CD8-positive, alpha-beta memory T cell (primary cell): ENCODE measurements at places on chromosomes 2 and 18.

DNA sequence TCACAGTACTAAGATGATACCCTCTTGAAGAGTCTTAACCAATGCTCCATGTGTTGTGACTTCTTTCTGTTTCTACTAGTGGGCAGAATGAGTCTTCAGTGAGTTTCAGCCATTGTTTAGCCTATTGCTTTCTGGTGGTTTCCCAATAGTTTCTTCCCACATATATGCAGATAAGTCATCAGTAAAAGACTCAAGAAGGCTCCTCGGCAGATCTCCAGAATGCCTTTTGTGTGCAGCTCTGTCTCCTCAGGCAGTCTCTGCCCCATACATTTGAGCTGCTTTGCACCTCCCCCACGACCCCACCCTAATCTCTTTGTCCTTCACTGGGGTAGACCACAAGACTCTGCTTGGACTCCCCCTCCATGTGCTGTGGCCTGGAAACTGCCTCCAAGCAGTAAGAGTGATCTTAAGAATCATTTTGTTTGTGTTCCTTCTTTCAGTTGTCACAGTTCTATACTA lies 71.6 kb upstream of the CHRNA1 start:
- no peak for DNase-seq

- DNase-seq = no peak
Observed at GRCh38 chr2:215365184-215365658, 53.4 kb downstream of the ATIC start.

DNA sequence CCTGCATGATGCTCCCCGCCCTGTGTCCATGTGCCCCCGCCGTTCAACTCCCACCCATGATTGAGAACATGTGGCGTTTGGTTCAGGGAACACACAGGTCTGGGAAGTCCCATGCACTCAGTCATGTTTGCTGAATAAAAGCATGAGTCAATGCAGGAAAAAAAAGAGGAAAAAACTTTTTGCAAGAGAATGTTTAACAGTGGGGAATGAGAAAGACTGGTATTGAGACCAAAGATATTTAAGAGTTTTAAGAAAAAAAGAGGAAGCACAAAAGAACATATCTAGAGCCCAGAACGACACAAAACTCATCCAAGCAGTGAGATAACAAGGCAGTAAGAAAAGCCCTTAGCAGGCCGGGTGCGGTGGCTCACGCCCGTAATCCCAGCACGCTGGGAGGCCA lies 279.2 kb upstream of the THSD7B start:
- DNase-seq = no peak

- DNase-seq = no peak
Observed at GRCh38 chr2:38863061-38863695, 12.6 kb downstream of the DHX57 start.

GRCh38 chr2:239144713-239144999 lies 256.2 kb downstream of the HDAC4 start:
- no peak for DNase-seq

- DNase-seq = no peak
Observed at GRCh38 chr2:105291981-105292380, 37.6 kb downstream of the TGFBRAP1 start.

DNA sequence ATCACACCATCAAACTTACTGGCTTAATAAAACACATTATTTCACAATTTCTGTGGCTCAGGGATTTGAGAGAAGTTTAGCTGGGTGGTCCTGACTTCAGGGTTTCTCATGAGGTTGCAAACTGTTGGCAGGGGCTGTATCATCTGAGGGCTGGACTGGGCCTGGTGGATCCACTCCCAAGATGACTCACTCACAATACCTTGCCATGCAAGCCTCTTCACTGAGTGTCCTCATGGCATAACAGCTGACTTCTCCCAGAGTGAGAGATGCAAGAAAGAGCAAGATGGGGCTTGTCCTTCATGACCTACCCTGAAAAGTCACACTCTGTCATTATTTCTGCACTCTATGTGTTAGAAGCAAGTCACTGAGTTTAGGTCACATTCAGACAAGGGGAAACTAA lies 73.8 kb downstream of the AQP4 start:
- no peak for DNase-seq

- no peak for DNase-seq
Observed at GRCh38 chr2:192414794-192415193, 220.1 kb upstream of the TMEFF2 start.

- DNase-seq = no peak
Observed at GRCh38 chr2:3563521-3563976, 5.4 kb upstream of the RNASEH1 start.

DNA sequence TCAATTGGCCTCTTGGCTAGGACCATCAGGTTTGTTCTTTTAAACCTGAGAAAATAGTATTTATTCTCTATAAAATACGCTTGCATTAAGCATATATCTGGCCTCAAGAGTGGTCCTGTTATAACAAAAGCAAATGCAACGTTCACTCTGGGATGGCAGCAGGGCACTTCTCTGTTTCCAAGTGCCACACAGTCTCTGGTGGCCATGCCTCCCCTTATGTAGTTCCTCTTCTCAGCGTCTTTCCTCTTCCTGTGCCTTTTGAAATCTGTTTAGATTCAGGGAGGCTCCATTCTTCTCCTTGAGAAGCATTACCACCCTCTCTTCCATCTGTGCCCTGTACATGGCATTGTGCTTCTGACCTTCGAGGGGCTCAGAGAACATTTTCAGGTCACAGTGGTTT lies 51.9 kb downstream of the TSHZ1 start:
- no peak for DNase-seq

GRCh38 chr2:187168720-187169713 lies 279.0 kb downstream of the CALCRL start:
- DNase-seq = no peak

- DNase-seq = no peak
Observed at GRCh38 chr2:169513926-169514325, 4.4 kb downstream of the KLHL41 start.

DNA sequence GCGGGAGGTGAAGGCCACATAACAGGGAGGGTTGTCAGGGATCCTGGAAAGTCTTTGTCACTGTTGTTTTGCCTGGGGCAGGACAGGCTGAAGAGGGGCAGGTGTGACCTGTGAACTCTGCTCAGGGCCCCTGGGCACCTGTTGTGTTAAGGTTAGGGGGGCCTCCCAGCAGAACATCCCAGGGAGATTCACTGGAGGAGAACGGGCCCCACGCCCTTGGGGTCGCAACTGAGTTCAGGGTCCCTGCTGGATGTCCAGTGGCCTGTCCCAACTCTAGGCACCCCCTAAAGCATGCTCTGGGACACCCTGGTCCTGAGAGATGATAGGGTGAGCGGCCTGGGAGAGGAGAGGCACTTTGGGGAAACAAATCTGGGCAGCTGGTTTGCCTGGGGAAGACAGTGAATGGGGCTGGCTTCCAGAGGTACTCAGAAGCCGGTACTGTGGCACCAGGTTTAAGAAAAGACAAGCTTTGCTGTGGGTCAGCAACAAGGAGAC lies 22.9 kb downstream of the GPR35 start:
- no peak for DNase-seq

DNA sequence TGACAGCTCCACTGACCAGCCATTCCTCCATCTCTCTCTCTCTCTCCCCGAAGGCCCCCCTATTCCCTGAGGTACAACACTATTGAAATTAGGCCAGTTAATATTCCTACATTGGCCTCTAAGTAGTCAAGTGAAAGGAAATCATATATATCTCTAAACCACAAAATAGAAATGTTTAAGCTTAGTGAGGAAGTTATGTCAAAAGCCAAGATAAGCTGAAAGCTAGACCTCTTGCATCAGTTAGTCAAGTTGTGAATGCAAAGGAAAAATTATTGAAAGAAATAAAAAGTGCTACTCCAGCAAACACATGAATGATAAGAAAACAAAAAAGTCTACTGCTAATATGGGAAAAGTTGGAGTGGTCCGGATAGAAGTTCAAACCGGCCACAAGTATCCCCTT lies 301.3 kb upstream of the RBMS1 start:
- DNase-seq = no peak

DNA sequence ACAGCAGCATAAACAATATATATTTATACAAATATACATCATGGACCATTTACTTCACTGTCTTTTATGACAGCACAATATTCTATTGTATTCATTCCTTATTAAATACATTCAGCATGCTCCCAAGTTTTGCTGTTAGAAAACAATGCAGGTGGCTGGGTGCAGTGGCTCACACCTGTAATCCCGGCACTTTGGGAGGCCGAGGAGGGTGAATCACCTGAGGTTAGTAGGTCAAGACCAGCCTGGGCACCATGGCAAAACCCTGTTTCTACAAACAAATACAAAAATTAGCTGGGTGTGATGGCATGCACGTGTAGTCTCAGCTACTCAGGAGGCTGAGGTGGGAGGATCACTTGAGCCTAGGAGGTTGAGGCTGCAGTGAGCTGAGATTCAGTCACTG lies 39.0 kb downstream of the NPC1 start:
- no peak for DNase-seq

DNA sequence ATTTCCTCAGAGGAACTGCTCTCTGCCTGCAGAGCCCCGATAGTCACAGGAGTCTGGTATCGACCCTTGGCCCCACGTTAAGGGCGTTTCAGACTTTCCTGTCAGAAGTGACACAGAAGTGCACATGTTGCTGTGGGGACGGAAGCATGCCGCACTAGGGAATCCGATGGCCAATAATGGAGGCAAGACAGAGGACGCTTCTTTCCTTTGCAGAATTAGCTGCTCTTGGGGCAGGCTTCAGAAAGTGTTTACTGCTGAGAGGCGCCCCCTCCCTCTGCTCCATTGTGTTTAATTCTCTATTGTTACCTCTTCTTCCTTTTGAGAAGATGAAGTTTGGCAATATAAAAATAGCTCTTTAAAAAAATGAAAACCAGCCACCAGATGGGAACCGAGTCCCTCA lies 118.6 kb upstream of the EML6 start:
- no peak for DNase-seq

GRCh38 chr18:64037812-64038414 lies 68.0 kb downstream of the SERPINB8 start:
- DNase-seq = no peak

DNA sequence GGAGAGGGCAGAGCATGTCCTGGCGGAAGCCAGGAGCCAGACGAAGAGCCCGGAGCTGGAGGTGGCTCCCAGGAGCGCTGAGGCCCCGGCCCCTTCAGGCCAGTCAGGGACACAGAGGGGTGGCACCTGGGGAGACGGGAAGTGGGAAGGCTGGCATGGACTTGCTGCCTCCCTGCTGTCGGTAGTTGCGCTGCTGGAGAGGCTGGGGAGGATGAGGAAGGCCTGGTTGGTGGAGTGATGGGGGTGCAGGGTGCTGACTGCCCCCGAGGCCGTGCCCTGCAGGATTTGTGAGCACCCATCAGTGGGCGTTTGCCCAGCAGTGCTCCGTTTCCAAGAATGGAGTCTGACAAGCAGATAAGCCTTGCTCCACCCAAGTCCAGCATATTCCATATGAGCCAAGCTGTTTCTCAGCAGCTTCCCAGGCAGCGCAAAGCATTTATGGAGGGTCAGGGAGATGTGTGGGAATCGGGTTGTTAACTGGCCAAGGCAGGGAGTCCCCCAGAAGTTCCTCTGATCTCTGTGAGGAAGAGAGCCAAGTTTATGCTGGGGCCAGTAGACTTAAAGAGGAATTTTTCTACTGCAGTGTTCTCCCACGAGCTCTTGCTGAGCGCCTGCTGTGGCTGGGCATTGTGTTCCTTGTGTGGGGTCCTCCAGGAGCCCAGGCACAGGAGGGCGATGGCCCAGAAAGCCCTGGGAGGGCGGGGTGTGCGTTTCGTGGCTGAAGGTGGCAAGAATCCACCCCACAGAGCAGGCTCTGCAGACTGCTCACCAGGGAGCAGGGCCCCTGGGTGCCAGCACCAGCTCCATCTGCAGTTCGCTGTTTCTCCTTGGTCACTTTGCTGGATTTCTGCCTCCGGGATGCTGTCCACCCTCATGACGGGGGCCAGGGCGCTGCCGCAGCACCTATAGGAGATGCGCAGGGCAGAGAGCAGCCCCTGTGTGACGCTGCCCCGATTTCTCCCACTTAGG lies 250.2 kb downstream of the ALPK2 start:
- DNase-seq = no peak

DNA sequence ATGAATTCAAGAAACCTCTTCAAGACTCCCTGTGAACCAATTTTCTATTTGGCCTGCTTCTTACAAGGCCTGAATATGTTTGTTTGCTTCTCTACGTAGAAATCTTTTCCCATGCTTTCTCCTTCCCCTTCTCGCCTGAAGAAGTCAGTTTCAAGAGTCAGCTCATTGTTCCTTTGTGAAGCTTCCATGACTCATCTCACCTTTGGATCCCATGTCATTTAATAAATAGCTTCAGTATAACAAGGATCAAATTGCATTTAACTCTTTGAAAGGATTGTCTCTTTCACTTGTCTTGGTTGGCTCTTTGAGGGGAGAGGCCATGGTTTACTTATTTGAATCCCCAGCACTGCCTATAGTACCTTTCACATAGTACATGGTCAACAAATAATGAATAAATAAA lies 28.4 kb downstream of the CPS1 start:
- no peak for DNase-seq

DNA sequence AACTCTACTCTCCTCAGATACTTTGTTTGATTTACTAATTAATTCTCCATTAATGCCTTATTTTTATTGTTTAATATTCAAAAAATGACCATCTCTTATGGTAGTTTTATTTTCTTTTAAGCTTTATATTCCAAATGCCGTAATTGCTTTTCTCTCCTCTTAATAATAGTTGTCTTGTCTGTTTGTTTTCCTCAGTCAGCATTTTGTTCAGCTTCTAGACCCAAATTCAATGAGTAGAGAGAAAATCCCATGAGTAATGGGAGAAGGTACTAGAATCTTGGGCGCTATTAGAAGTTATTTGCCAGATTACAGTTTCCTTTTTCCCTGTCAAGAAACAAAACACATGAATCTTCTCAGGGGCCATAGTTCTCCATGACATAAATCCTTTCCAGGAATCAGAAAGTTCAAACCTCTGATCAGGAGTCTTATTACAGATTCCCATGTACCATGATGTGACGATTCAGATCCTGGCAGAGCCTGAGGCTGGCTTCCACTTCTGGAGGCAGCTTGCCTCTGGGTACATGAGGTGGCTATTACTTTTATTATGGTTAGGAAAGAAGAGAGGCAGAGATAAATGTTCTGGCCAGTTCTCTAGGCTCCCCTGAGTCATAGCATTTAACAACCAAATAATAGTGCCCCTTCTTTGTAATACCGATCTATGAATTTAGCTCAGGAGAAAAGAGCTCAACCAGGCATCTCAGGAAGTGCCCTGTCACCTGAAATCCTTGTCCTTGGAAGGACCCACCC lies 485.1 kb upstream of the SETBP1 start:
- DNase-seq = no peak

DNA sequence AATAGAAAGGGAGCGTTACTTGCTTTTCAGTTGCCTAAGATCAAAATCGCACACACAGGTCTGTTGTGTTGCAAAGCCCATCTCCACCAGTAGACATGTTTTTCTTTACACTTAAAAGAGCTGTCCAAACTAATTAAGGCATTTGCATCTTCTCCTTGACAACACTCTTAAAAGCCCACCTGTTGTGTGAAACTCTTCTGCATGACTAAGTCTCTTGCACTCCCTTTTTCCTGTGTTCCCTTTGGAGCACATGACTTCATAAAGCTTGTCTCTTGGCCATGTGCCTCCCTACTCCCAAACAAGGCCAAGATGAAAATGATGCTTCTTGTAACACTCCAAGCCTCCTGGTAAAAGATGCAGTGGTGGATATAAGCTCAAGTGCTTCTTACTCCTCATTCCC lies 26.1 kb downstream of the PID1 start:
- no peak for DNase-seq
